ENCODE measurements at places on chromosomes 7 and 10.

DNA sequence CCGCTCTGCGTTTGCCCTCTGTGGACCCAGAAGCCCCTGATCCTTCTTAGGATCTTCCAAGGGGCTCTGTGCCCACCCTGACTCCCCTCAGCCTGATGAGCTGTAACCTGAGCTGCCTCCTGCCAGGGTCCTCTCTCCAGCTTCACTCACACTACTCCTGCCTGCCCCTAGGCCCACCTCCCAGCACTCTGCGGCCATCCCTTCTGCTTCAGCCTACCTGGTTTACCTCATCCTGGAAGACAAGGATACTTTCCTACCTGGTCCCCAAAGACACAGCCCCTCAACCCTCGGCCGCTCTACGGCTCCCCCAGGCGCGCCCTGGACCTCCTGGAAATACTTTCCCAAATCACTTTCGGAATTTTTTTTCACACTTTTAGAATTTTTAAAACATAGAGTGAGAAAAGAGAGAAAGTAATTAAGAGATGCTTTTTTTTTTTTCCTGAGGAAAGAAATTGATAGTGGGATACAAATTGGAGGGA is 6.4 kb upstream of the ZNF862 start:
- no peak for DNase-seq
- H3K27me3 ChIP-seq = no peaks in the 10 kb centered on the region
- no peak overlapping the region for H3K4me3 ChIP-seq
- H3K36me3 ChIP-seq = no peaks in the 10 kb centered on the region

- peaks cover 19% of the 10 kb centered on the region for H3K4me1 ChIP-seq
- no peaks in the 10 kb centered on the region for H3K27me3 ChIP-seq
- peak overlapping the region; percentile 48 for H3K27ac ChIP-seq
Measured at GRCh38 chr10:52019656-52020055, 294.4 kb upstream of the DKK1 start.

GRCh38 chr10:110141871-110142635 is 65.4 kb upstream of the MXI1 start:
- peaks cover 10% of the 10 kb centered on the region for H3K4me1 ChIP-seq
- DNase-seq = no peak
- H3K27me3 ChIP-seq = no peaks in the 10 kb centered on the region
- H3K36me3 ChIP-seq = no peaks in the 10 kb centered on the region
- no peak overlapping the region for H3K4me3 ChIP-seq

DNA sequence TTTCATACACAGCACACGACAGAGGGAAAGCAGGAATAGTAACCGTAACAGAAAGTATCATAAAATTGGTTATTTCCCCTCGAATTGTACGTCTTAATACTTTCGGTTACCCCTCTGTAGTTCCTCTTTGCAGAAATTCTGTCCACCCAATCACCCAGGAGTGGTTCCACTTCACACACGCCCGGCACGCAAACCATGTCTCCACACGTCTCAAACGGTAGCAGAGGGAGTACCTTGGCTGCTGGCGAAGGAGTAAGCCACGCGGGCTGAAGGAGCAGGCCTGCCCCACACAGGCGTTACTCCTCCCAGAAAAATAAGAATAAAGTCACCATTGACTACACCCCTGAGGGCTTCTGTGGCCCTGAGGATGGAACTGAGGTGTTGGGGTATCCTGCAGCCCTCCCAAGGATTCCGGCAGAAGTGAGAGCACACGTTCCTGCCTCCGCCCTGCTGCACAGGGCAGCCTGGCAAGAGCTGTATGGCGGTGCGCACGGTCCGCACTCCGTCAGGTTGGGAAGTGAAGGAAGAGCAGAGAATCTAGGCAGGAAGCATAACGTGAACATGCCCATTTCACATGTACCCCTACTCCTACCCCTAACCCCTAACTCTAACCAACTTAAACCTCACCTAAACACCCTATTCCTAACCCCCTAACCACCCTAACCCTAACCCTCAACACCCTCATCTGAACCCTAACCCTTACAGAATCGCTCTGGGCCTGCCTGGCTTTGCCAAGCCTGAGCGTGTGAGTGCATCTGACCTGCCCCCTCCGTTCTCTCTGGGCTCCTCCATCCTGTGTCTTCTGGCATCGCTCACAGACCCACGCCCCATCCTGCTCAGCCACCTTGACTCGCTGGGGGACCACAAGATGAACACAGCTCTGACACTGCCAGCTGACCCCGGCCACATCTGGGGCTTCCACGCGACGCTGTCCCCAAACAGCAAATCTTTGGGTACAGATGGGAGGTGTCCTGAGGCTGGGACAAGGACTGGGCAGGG is 18.2 kb downstream of the GPR146 start:
- no peak for DNase-seq
- no peaks in the 10 kb centered on the region for H3K27me3 ChIP-seq
- H3K27ac ChIP-seq = no peak overlapping the region
- no peak overlapping the region for H3K4me3 ChIP-seq
- peaks cover 16% of the 10 kb centered on the region for H3K4me1 ChIP-seq
- H3K36me3 ChIP-seq = no peaks in the 10 kb centered on the region

GRCh38 chr7:129468087-129468486 is 33.9 kb downstream of the STRIP2 start:
- H3K27me3 ChIP-seq = no peaks in the 10 kb centered on the region
- H3K4me3 ChIP-seq = no peak overlapping the region
- no peak overlapping the region for H3K27ac ChIP-seq
- H3K36me3 ChIP-seq = no peaks in the 10 kb centered on the region
- no peaks in the 10 kb centered on the region for H3K4me1 ChIP-seq
- no peak for DNase-seq

Data from thoracic aorta (tissue), 2 donors.